Fibroblast of the conjunctiva (primary cell): ENCODE measurements at places on chromosomes 16 and 17.

- no peak for DNase-seq
Measured at GRCh38 chr16:69712277-69712676, 14.1 kb downstream of the NQO1 start.

- DNase-seq = no peak
Measured at GRCh38 chr17:32487473-32488176, 832 bp downstream of the CDK5R1 start.

DNA sequence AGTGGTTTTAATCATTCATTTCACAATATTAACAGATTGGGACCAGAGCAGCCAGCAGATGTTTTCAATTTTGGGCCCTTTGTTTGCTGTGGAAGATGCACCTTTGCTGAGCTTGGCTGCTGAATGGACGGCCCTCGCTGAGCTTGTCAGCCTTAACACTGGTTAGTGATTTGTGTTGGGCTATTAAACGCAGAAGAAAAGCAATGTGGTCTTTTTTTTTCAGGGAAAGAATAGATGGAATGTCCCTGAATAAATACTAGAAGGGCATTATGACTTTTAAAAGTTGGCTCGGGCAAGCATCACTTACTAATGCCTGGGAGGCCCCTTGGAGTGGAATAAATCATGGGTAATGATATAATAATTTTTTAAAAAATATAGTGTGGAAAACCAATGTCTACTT, 297.0 kb downstream of the MAP2K6 start:
- no peak for DNase-seq

- DNase-seq = no peak
Measured at GRCh38 chr16:25747160-25747758, 55.5 kb downstream of the HS3ST4 start.

DNA sequence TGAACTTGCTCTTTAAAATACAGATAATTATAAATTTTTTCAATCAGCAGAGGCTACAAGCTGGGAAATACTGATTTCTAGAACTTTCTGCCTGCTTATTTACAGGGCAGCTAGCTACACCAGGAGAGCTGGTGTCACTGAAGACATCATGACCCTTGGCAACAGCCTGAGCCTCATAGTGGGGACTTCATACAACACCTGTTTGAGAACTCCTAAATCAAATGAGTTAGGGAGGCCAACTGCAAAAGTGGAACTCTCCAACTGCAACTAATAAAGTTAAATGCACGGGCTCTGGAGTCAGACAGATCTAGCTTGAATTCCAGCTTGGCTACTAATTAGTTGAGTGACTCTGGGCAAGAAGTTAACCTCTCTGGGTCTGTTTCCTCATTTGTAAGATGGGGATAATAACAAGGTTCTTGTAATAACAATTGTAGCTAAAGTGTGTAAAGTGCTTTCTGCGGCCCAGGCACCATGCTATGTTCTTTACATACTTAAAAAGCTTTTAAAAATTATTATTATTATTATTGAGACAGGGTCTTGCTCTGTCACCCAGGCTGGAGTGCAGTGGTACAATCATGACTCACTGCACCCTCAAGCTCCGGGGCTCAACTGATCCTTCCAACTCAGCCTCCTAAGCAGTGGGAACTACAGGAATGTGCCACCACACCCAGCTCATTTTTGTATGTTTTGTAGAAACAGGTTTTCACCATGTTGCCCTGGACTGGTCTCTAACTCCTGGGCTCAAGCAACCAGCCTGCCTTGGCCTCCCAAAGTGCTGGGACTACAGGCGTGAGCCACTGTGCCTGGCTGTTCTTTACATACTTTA, 33.4 kb downstream of the VAC14 start:
- no peak for DNase-seq
